Fibroblast of the aortic adventitia (primary cell): ENCODE measurements at places on chromosomes 13 and 19. TPM values are rescaled to one million over a fixed set of nuclear protein-coding genes. Genes with fewer than 3 reads are reported as not detected.

Gene ZSCAN18
- 7.6 and 50.7 TPM in 2 replicates for total RNA-seq

Gene ZNF69
- 1.6 and 9.0 TPM in 2 replicates for total RNA-seq

Gene PCSK4
- total RNA-seq, result 0.25 and 2.2 TPM in 2 replicates

Gene TJP3
- total RNA-seq, result not detected in 2 replicates

Gene SLITRK6
- total RNA-seq, result 0.18 and 0.57 TPM in 2 replicates

Gene ISYNA1
- total RNA-seq, result 6.3 and 42.1 TPM in 2 replicates

Gene ZNF211
- 6.2 and 15.0 TPM in 2 replicates for total RNA-seq

Gene ACP5
- total RNA-seq, result 0.09 and 1.4 TPM in 2 replicates

Gene FUZ
- total RNA-seq, result 23.5 and 27.5 TPM in 2 replicates

Gene MADCAM1
- total RNA-seq, result 0.16 and 0.18 TPM in 2 replicates

Gene TEX101
- not detected in 2 replicates for total RNA-seq

Gene MISP3
- total RNA-seq, result 0.72 TPM in 1 of 2 replicates, not detected in the other
